ENCODE measurements at places on chromosomes 6 and 20.

DNA sequence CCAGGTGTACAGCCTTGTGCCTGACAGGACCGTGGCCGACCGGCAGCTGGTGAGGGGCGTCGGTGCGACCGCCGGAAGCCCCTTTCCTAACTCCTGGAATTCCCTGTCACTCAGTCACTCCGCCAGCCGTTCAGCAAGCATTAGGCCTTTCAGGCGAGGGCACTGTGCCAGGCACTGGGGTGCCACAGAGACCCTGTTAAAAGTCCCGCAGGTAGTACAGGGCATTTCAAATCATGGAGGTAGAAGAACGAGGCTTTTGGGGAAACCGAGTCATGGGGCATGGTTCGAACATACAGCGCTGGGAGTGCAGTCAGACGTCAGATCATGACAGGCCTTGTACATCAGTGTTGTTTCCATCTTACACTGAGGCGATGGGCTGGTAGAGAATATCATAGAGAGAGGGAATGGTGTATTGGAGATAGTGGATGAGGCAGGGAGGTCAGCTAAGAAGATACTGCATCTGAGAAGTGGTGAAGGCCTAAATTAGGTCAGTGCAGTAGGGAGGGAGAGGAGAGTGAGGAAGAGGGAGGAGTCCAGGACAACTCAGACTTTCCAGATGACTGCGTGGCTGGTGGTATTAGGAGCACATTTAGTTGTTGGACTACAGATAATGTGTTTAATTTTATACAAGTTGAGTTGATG is 892 bp upstream of the DXO start:
- no peak for DNase-seq

GRCh38 chr6:143964674-143965081 is 43.4 kb downstream of the PLAGL1 start:
- no peak for DNase-seq

DNA sequence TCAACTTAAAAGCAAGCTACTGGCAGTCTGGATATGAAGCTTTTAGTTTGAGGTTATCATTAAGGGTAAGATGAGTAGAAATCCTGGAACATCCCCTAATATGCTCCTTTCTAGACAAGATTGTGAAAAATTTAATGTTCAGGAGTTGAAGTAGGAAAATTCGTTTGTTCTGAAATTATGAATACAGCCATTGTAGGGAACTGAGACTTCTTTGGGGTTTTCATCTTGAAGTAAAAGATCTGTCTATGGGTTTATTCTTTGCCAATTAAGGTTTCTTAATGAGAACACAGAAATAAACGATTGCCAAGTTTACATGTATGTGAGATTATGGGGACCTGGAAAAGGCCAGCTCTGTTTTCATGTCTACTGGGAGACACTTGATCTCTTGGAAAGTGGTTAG is 225.6 kb upstream of the MOCS1 start:
- no peak for DNase-seq

DNA sequence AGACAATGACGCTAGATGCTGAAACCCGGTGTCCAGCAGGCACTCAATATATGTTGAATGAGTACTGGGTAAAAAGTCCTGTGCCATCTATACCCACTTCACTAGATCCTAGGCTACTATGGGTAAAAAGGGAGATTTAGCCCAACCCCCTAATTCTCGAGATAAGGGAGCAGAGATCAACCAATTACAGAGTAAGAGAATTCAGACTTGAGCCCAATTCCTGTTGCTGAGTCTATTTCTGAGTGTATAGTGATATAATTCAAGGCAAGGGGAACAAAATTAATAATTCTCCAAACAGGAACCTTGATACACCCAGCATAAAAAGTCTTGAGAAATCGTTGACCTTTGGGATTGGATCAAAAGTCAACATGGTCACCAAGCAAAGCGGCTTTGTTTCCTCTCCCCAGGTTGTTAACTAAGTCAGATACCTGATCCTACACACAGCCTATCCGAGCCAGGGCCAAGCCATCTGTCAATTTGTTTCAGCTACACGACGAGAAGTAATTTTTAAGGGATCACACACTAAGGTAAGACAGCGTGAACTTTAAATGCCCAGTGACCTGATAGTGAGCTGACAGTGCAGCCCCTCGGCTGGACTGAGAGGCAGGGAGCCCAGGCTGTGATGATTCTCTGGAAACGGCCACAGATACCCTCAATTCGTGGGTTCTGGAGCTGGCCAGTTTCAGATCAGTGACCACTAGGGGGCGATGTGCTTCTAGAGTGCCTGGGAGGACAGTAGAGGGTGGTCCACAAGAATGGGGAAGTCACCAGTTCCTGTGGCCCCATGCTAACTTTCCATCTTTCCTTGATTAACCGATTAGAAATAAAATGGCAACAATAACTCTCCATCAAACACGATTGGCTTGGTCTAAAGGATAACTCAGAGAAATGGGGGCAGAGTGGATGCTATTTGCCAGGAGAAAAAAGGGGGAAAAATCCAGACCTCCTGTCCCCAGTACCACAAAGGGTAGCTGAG is 46.2 kb downstream of the SLC22A23 start:
- peak; percentile 38 for DNase-seq

- DNase-seq: no peak
Observed at GRCh38 chr6:163151212-163151611, 263.3 kb upstream of the QKI start.

DNA sequence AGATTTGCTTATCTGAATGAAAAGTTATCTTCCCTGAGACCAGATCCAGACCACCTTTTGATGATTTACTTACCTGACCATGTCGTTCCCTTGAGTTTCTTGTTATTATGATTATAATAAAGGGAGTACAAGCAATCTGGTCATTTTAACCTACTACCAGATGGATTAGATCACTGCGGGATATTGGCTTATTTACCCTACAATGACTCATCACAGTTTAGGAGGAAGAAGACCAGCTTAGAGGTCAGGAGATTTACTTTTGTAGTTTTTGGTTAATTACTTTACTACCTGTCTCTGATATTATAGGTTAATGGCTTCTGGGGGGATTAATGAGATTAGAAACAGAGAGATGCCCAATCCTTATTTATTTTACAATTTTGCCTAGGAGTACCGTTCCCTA is 10.7 kb downstream of the PKIB start:
- DNase-seq: no peak

- DNase-seq: no peak
Observed at GRCh38 chr6:46876126-46876525, 45.6 kb downstream of the ADGRF5 start.

DNA sequence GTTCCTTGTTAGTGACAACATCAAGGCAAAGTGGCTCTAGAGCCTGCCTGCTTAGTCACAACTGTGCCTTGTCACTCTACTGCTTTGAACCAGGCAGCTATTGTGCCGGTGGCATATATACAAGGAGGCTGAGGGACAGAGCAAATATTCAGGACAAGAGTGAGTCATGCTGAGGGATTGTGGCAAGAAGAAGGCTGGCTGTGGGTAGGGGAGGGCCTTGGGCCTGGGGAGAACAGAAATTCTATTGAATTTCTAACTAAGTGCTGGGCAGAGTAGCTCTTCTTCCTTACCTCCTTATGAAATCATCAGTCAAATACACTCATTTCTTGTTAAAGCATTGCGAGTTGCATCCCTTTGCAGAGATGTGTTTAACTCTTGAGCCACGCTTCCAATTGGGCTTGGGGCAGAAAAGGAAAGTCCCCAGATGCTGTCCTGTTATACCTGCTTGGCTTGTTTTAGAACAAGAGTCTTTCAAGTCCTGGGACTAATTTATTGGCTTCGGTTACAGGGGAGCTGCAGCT is 59.7 kb downstream of the PFDN4 start:
- DNase-seq: no peak

DNA sequence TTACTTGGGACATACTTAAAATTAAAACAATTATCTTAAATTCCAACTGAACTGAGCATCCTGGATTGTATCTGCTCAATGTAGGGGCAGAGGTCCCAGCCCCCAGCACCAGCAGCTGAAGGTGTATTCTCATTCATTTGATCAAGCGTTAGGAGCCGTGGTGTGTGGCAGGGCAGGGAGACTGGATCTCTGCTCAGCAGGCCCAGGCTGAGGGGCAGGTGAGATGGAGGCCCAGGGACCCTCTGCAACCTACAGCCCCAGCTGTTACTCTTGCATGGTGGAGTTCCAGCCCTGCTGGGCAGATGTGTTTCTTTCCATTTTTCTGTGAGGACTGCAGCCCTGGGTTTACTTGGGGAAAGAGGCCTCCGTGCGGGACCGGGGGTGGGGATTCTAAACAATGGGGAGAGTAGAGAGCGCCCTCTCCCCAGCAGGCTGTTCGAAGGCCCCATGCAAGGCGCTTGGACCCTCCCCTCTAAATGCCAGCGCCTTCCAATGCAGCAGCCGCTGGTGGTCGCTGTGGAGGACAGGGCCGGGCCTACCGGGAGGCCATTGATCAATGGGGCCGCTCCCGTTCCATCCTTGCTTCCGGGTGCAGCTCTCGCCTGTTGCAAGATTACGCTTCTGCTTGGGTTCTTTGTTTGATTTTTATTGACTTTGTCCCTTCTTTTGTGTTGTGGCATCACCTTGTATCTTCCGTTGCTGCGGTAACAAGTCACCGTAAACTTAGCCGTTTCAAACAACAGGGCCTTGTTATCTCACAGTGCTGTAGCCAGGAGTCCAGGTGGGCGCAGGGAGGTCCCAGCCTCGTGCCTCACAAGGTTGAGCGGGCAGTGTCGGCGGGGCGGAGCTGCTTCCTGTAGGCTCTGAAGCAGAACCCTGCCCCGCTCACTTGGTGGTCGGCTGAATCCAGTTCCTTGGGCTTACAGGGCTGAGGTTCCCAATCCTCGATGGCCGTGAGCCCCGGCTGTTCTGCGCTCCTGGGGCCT is 134.8 kb upstream of the PHACTR3 start:
- no peak for DNase-seq

- no peak for DNase-seq
Observed at GRCh38 chr20:3404402-3404801, 3.1 kb downstream of the DNAAF9 start.

- no peak for DNase-seq
Observed at GRCh38 chr6:104428184-104428583, 431.5 kb downstream of the HACE1 start.

GRCh38 chr6:35049156-35049735 is 91.9 kb downstream of the TCP11 start:
- no peak for DNase-seq

DNA sequence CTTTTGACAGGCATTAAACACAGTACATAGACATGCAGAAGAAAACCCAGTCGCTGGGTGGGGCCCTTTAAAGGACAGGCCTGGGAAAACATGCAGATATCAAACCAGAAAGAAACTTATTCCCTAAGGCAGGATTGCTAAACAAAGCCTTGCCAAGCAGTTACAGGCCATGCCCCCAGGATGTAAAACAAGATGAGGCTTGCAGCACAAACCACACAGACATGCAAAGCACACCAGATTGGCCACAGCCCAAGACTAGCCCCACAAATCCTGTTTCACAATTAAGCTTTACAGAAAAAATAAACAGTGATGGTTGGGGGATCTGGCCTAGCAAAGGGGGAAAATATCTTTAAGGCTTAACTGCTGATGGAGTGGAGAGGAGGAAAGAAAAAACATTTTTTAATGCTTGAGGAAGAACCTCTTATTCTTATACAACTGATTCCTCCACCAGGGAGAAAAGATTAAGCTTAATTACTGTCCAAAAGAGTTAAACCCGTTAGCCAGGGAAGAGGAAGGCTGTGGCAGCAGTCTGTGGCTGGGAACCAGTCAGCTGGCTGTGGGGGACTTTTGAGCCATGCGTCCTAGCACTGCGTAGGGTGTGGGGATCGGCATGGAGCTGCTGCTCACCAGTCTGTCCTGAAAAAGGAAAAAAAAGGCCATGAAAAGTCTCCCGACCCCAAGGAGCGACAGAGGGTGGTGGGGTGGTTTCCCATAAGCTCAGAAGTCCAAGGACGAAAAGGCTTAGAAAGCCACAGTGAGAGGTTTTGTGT is 28.4 kb downstream of the COL19A1 start:
- no peak for DNase-seq

DNA sequence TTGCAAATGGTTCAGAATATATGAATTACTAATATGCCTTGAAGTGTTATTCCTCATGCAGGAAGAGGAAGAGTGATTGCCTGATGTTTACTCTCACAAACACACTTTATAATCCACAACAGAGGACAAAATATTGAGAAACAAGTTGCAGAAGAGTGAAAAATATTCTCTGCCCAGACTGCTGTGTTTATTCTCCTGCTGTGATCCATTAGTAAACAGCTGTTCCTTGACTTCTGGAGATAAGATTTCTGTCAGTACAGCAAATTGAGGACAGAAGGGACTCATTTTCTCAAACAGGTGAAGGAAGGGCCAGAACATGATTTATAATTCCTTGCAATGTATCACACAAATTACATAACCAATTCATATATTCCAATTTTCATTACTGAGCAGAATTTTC is 148.0 kb downstream of the EPM2A start:
- no peak for DNase-seq

DNA sequence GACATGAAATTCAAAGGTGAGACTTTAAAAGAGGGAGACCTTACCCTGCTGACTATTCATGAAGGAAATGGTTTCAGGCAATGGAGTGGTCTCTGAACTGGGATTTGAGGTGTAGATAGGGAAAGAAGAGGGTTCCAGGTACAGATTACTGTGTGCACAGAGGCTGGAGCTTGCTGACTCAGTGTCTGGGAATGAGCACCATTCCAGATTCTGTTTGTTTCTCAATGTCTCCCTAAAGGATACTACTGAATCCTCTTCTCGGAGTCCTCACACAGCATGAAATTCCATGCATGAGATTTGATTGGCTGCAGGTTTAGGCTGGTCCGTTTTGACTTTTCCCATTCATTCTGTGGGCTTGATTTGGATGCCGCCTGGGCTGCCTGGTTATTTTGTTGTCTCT is 49.0 kb downstream of the PPP1R14C start:
- DNase-seq: no peak

DNA sequence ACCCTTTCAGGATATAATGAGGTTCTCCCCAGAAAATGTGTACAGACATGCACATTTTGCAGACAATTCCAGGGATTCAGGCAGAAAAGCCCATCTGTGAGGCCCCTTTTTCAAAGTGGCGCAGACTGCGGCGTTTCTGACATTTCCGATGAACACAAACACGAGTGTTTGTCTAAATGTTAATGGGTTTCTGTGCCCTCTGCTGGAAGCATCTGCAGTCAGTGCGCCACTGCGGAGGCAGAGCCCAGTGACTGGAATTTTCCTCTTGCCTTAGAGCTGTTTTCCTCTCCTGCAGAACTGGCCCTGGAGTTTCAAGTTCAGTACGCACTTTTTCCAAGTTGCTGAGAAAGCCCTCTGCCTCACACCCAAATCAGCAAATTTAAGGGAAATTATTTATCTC is 15.3 kb downstream of the ANKRD60 start:
- no peak for DNase-seq

DNA sequence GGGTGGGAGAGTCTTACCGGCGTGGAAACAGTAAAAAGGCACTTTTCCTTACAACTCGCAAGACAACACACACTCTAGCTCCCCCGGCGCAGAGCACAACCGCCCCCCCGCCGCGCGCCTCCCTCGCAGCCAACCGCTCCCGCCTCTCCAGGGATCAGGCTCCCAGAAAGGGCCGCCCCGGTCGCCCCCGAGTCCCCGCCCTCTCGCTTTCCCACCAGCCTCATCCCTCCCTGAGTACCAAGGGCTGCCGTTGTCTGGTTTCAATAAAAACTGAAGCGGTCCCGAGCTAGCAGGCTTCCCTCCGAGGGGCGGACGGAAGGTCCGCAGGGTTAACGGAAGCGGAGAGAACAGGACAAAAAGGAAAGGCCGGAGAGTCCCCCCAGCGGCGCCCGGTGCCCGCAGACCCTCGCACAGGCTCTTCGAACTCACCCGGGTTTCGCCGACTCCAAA is 804 bp downstream of the ELOVL5 start:
- DNase-seq: peak; percentile 33

GRCh38 chr20:1327241-1327653 is 1.7 kb downstream of the SDCBP2 start:
- DNase-seq: no peak

GRCh38 chr6:27176523-27177484 is 70.7 kb upstream of the PRSS16 start:
- DNase-seq: peak; percentile 32

GRCh38 chr20:58610811-58611210 is 40.3 kb upstream of the STX16 start:
- no peak for DNase-seq
